ENCODE measurements at places on chromosomes 3 and 15. TPM values are rescaled to one million over a fixed set of nuclear protein-coding genes. Genes with fewer than 3 reads are reported as not detected.

Gene KNL1
- total RNA-seq: 6.5 TPM

Gene AADACL2
- not detected for total RNA-seq

Gene SEMA3F
- 7.1 TPM for total RNA-seq

Gene CDCP1
- 13.6 TPM for total RNA-seq

Gene ANKRD34C
- not detected for total RNA-seq

Gene ACP3
- total RNA-seq: not detected

Gene EPHA6
- 0.09 TPM for total RNA-seq

Gene ZWILCH
- 37.8 TPM for total RNA-seq

Gene GOLGA6A
- 0.09 TPM for total RNA-seq

Gene RAB11A
- total RNA-seq: 353 TPM

Gene MESP1
- 7.2 TPM for total RNA-seq

Gene SNRPN
- 99.9 TPM for total RNA-seq

Gene INSYN1
- total RNA-seq: 2.1 TPM

Gene RTP4
- total RNA-seq: not detected

Gene FBXW12
- total RNA-seq: not detected

Gene LIPC
- not detected for total RNA-seq

Gene SENP8
- 1.3 TPM for total RNA-seq

Gene TF
- total RNA-seq: 0.51 TPM

Gene DCBLD2
- 248 TPM for total RNA-seq

Gene C3orf62
- total RNA-seq: 2.3 TPM

Gene NR2C2
- 16.5 TPM for total RNA-seq

Gene MCTP2
- total RNA-seq: not detected

Gene ZPLD1
- not detected for total RNA-seq

Gene ZNF660
- not detected for total RNA-seq

Gene EAF2
- total RNA-seq: 2.2 TPM

Gene MASP1
- total RNA-seq: not detected

Gene ZDHHC23
- total RNA-seq: 3.5 TPM

Gene APOD
- total RNA-seq: 0.72 TPM

Gene CAPN3
- total RNA-seq: not detected

Gene GOLGA6L7
- not detected for total RNA-seq

Gene KBTBD8
- 0.45 TPM for total RNA-seq

Gene SLC22A14
- not detected for total RNA-seq

Gene ALDH1A2
- total RNA-seq: 0.19 TPM

Gene MYRIP
- total RNA-seq: not detected

Gene MITF
- total RNA-seq: 7.2 TPM
